ENCODE measurements at places on chromosomes 1 and 21.

DNA sequence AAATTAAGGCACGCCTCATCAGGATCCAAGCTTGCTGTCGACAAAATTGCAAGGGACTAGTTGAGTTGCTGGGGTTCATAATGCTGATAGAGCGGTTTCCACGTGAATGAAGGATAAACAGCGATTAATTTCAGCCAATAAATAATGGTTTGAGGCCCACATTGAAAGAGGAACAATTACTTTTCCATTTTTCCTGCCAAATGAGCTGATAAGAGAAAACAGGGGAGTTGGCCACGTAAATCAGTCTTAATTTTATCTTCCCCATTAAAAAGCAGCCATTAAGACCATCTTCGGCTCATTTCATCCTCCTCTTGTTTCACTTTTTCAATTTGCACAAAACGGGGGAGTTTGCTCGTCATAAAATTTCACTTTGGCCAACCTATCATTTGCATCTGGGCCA is 235.5 kb upstream of the RRP15 start:
- no peak for DNase-seq

- no peak for DNase-seq
Observed at GRCh38 chr1:18978706-18979105, 22.2 kb upstream of the IFFO2 start.

DNA sequence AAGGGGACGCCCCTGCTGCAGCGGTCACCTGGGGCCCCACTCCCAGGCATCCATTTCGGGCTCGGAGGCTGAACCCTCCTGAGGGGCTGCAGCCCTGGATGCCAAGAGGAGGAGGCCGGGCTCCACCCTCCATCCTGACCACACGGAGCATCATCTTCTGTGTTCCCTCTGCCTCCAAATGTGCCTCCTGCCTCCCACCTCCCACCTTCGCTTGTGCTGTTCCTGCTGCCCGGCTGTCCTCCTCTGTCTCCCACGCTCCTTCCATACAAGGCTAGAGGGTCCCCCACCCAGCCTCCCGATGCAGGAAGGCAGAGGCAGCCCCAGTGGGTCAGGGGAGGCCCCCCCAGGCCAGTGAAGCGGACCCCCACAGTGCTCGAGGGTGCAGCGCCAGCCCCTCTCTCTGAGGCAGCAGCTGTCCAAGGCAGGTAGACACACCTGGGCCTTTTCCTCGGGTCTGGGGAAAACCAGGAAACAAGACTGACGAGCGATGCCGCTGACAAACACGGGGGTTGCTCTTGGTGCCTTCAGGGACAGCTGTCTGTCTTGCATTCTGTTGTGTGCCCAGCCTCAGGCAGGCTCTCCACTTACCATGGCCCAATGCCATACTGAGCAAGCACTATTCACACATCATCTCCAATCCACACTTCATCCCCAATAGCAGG is 16.8 kb upstream of the PLEKHG5 start:
- DNase-seq = no peak

DNA sequence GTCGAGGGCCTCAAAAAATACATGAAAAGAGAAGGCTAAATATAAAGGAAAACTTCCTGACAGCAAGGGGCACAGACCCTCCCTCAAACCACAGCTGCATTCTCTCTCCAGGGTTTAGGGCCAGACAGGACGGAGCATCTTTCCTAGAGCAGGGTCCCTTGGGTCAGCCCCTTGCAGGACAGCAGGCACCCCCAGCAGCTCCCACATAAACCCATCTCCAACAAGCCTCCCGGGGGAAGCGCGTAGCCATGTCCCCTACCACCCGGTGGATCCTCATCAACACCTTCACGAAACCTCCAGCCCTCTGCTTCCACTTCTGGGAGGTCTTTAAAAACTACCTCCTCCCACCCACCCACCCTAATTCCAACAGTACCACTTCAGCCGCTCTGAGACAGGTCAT is 59.5 kb downstream of the CD46 start:
- no peak for DNase-seq

DNA sequence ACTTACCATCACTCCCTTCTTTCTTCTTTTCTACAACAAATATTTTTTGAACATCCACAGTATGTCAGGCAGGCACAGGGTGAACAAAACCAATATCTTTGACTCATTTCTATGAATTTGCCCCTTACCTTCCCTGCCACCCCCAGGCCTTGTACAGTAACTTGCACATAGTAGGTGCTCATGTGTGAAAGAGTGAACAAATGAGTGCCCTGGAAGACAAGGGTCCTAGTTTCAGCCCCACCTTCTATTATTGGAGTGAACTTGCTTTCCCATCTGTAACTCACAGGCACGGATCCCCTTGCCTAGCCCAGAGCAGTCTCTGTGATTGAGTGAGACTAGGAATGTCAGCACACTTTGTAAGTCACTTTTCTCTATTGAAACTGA is 12.8 kb downstream of the ZDHHC18 start:
- DNase-seq = no peak

DNA sequence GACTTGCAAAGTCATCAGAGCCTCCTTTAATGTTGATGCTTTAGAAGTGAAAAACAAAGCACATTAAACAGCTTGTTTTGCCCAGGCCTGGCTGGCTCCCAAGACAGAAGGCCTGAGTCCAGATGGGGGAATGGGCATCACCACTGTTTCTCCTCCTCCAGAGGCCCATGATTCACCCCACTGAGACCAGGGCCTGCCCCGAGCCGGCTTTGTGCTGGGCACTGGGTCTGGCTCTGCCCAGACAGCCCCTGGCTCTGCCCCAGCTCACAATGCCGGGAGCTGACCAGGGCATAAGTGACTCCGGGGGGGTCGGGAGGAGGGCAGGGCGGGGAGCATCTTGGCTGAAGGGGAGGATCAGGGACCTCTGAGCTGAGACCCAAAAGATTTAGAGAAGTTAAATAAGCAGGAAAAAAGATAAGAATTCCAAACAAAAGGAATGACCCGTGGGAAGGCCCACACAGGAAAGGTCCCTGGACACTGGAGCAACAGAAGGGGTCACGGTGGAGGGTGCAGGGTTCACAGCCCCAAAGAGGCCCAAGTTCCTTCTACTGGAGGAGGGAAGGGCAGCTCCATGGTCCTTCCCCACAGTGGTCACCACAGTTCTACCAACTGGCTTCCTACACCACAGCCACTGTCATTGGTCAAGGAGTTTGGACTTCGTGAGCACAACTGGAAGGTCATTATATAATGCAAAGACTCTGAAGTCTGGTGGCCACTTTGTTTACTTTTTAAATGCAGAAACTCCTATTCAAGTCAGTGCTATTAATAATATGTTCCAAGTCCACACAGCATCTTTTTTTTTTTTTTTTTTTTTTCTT is 5.5 kb downstream of the C2CD2 start:
- DNase-seq = no peak

DNA sequence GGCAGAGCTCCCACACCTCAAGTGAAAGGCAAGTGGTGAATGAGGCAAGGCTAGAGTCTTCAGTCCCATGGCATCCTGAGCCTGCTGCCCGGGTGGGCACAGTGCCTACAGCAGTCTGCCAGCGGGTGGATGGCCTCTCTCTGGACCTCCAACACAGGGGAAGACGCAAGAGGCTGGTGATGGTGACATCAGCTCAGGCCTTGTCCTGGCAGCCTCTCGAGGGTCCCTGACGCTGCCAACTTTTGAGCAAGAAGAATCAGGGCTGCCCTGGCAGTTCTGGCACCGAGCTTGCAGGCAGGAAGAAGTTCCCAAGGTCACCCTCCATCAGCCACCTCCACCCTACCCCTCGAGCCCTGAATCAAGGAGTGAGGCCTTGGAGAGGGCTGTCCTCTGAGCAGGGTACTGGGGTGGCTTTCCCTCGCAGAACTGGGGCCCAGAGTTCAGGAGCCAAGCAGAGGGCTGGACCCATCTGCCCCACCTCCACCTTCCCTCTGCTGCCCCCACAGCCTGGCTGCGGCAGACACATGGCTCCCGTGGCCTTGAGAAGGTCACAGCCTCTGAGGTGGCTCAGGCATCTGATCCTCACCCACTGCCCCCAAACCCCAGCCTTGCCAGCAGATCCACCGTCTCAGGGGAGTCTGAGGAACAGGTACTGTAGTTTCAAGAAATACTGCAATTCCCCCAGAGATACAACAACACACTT is 5.8 kb downstream of the RAP1GAP start:
- DNase-seq = no peak

- no peak for DNase-seq
Observed at GRCh38 chr1:56977910-56978309, 12.1 kb upstream of the C8B start.

DNA sequence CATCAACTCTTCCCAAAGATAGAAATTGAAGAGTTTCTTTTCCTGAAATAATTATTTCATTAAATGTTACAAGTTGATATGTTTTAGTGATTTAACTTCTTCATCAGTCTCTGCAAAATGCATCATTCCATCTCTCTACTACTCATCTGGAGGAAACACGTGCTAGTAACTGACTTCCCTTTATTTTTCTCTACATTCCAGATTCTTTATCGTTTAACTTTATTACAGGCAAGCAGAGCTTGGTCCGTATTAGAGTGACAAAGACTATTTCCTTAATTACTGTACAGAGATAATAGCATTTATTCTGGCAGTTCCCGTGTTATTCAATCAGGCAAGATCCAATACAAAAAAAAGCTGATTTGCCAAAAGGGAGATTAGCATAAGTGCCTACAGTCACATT is 88.6 kb downstream of the TM2D1 start:
- no peak for DNase-seq

GRCh38 chr1:153360190-153360589 is 2.5 kb downstream of the S100A9 start:
- DNase-seq = no peak

GRCh38 chr1:55427606-55428005 is 212.4 kb upstream of the USP24 start:
- no peak for DNase-seq

DNA sequence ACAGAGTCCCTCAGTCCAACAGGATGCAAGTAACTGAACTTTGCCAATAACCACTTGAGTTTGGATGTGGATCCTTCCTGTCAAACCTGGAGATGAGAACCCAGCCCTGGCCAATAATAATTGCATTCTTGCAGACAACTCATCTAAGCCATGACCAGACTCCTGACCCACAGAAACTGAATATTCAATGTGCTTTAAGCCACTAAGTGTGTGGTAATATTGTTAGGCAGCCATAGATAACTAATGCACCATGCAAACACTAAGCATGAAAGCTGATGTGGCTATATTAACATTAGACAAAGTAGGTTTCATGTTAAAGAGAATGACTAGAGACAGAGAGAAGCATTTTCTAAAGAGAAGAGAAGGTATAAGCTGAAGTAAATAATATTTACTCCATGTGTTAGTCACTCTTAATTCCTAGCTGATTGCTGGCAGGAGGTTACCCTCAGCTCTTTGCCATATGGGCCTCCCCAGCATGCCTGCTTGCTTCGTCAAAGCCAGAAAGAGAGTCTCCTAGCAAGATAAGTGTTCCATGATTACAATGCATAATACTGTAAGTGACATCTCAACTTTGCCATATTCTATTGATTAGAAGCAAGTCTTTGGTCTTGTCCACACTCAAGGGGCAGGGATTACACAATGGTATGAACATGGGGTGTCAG is 276.4 kb upstream of the PLXNA2 start:
- no peak for DNase-seq

DNA sequence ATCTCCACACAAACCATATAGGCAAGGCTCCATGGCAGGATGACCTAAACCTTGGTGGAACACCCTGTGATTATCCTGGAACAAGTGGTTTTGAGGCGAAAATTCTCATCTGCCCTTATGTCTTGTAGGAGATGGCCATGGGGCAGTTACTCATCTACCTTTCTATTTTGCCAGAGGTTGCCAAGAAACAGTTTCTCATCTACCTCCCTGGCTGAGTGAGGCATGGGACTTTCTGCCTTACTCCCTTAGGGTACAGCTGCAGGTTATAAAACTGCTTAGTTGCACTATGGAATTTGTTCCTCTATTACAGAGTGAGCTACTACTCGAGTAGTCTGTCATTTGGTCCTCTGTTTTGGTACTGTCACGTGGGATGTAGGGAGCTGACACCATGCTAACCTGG is 31.3 kb upstream of the GUCA2A start:
- no peak for DNase-seq

- no peak for DNase-seq
Observed at GRCh38 chr1:43531906-43532584, 1.4 kb downstream of the PTPRF start.

- no peak for DNase-seq
Observed at GRCh38 chr1:50264590-50264989, 155.9 kb downstream of the ELAVL4 start.

DNA sequence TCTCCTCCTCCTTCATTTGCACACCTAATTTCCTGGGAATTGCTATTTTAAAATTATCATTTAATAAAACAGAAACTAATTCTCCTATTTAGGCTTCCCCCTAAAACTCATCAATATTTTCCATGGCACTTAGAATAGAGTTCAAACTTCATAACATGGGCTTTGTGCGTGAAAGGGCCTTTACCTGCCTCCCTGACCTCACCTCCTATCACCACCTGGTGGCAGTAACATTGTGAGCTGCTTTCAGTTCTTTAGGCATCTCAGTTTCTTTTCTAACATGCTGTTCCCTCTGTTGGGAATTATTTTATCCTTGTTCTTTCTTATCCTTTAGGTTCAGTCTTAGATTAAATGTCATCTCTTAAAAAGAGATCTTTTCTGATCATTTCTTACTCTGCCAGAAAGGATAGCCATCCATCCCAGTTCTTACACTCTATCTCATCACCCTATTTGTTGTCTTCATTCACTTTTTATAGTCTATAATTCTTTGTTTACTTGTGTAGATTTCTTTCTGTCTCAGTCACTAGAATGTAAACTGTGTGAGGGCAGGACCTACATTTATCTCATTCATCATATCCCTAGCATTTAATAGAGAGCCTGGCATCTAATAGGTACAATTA is 133.8 kb upstream of the KIAA1614 start:
- DNase-seq = no peak

GRCh38 chr1:201966171-201966570 is 10.9 kb downstream of the TIMM17A start:
- DNase-seq = no peak

- DNase-seq = no peak
Observed at GRCh38 chr1:243740255-243740999, 109.6 kb downstream of the AKT3 start.

GRCh38 chr1:220999872-221000863 is 120.9 kb downstream of the HLX start:
- DNase-seq = no peak

- no peak for DNase-seq
Observed at GRCh38 chr1:111611986-111612385, 7.6 kb upstream of the RAP1A start.

DNA sequence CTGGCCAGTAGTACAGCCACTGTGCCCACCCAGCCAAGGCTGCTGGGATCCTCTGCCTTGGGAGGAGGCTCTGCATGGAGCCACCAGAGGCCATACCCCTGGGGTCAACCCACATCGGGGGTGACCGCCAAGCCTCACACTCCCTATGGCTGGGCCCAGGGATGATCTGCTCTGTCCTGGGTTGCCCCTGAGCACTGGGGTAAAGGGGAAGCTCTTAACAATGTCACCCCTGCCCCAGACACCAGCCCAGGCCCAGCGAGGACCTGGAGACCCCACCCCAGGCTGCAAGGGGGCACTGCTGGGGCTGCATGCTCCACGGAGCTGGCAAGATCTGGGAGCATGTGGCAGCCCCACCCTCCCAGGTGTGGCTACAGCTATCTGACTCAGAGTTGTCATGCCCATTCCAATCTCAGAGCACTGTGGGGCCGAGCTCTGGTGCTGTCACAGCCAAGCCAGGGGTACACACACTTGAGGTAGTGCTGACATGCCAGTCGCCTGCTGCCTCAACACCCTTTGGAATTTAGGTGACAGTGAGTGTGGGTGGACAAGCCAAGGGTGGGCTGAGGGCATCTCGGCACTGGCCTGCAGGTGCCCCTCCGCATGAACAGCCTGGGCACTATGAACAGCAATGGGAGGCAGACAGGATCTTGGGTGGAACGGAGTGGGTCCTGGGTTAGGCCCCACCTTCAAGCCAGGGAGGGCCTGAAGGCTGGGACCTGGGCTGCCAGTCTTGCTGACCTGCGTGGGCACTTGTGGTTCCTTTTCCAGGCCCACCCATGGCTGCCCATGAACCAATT is 427.7 kb downstream of the LRRIQ3 start:
- DNase-seq = no peak
